ENCODE measurements at places on chromosomes 3 and 15.

GRCh38 chr3:141537856-141538255 lies 51.0 kb downstream of the RASA2 start:
- DNase-seq: no peak

GRCh38 chr15:100150906-100151305 lies 190.9 kb downstream of the ADAMTS17 start:
- no peak for DNase-seq

DNA sequence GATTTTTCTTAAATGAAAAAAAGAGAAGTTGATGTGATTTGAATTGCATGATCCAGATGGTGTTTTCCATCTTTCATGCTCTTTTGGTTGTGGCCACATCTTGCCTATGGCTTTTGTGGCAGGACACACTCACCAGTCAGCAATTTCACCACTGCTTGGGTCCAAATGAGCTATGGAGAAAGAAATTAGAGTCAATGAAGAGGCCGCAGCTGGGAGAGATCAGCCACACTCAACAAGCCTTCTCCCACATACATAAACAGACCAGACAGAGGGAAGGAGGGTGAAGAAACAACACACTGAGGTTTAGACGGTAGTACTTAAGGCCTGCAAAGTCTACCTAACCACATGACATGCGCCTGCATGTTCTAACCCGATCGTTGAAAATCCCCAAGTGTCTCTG lies 110.7 kb upstream of the CDIN1 start:
- no peak for DNase-seq

DNA sequence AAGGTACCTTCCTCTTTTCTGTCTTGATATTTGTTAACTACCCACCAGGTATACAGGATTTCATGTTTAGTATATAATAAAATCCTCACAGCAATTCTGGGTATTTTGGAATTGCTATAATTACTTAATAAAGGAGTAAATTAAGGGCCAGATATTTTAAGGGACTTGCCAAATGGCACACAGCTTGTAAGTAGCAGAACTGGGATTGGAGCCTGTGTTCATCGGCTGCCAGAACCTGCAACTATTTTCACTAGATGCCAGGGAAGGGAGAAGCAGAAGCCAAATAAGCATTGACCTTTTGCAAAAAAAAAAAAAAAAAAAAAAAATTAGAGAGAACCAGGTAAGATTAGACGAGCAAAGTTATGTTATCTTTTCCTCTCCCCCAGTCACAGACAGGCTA lies 683.3 kb upstream of the CADM2 start:
- DNase-seq: no peak

DNA sequence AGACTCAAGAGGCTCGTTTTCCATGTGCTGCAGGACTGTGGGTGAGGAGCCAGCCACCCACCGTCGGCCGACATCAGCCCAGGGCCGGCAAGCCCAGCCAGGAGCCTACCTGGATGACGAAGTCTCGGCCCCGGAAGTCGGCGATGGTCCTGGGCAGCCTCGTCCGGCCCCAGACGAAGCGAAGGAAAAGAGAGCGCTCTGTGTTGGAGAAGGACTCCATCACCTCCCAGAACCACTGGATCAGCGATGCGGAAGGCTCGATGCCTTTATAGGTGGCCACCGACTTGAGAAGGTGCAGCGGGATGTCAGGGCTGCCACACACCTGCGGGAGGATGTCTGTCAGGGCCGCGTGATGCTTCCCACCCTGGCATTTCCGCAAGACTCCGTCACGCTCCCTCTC lies 13.8 kb upstream of the OCA2 start:
- DNase-seq: no peak

- no peak for DNase-seq
Measured at GRCh38 chr3:12722226-12722625, 36.8 kb downstream of the TMEM40 start.

GRCh38 chr3:157695103-157695502 lies 191.9 kb upstream of the VEPH1 start:
- DNase-seq: no peak

GRCh38 chr15:95284933-95285421 lies 1045.5 kb upstream of the NR2F2 start:
- no peak for DNase-seq

GRCh38 chr15:39429898-39430357 lies 151.0 kb upstream of the THBS1 start:
- DNase-seq: no peak

DNA sequence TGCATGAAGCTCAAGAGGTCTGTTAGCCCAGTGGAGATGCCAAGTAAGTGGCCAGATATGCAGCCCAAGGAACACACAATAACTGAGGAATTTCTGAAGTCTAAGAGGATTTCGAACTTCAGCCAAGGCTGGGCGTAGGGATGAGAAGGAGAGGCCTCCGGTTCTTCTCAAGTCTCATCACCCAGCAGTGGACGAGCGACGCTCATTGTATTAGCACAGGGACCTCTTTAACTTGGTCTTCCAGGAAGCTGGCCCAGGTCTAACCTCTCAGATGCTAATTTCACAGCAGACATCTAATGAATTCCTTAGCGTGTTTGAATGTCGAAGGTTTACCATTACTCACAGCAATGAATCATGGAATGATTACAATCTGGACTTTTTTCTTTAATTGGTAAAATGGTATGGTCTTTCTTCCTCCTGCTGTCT lies 85.0 kb downstream of the HES1 start:
- no peak for DNase-seq

DNA sequence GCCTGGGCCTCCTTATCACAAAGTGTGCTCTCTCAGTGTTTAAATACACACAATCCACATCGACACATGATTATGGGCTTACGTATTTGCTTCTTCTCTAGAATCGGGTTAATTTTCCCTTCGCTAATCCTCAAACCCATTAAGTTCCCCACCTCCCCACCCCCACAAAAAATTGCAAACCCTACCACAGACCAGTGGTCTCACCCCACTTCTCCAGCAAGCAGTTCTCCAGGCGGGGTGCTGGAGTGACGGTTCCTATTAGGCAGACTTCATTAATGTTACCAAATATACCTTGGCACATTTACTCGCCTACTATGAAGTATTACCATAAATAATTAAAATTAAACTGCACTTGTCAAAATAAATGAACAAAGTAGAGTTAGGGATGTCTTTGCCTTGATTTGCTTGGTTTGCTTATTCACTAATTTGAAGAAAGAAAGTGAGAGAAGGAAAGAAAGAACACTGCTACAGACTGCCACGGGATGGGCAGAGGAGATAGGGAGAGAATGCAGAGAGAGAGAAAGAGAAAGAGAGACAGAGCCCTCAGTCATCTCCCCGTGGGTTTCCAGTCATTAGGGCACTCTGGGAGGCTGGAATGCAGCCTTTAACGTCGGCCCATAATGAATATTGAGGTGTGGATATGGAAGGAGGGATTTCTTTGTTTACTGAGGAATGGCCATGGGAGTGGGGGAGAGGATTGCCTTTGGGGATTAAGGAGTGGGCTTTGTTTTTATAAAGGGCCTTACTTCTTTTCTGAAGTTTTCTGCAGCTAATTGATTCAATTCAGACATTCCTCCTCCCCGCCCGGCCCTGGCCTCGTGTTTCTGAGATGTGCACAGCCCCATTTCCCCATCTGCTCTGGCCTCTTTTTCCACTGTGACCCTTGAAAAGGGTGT lies 39.7 kb upstream of the POLG start:
- no peak for DNase-seq

GRCh38 chr3:150177673-150178381 lies 207.1 kb upstream of the PFN2 start:
- DNase-seq: no peak

GRCh38 chr3:111692593-111693552 lies 97.7 kb upstream of the ZBED2 start:
- no peak for DNase-seq

DNA sequence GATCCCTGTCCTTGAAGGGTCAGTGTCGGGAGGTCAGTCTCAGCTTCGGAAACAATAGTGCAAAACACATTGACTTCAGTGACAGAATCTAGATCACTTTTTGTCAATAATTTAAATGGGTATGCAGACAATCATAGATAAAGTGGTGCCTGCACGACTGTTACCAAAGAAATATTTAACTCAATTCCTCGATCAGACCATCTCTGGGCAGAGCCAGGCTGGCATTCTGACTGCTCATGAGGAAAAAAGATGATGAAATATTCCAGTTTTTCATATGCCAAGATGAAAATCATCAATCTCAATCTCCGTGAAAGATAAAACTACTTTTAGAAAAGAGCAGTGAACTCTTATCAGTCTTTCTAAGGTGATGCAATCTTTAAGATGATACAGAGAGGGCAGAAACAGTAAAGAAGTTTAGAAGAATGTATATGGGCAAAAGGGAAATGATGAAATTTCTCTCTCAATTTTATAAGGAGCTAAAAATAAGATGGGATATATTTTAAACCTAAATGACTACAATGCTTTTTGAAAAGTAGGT lies 169.9 kb downstream of the WDR72 start:
- DNase-seq: no peak

DNA sequence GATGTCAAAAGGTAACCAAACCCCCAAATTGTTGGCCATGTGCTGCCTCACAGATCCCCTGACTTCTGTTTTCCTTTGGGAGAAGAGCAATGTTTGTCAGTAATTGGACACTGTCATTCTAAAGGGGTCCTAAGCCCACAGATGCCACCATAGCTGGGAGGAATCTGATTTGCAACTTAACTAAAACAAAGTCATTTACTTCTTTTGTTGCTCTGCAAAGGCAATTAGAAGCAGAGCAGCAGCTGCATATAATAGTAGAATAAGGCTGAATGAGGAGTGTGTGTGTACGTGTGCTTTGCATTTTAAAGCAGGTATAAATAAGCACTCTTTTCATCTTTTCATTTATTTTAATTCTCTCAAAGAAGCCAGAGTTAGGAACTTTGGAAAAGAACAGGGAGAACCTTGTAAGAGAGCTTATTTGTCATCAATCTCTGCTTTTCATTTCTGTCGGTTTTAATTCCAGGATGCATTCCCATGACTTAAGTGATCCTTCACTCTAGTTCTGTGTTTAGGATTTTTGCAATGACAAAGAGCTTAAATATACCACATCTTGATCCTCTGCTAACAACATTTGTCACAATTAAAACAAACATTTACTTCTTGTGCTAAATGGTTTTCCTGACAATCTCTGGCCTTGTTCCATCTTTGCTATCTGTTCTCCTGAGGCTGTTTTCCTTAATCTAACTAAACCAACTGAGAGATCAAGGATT lies 530.2 kb upstream of the CBLB start:
- DNase-seq: no peak

GRCh38 chr3:124053871-124054270 lies 61.9 kb upstream of the ROPN1 start:
- no peak for DNase-seq
